AG10803 (cell line): ENCODE measurements at places on chromosomes 7 and 10.

DNA sequence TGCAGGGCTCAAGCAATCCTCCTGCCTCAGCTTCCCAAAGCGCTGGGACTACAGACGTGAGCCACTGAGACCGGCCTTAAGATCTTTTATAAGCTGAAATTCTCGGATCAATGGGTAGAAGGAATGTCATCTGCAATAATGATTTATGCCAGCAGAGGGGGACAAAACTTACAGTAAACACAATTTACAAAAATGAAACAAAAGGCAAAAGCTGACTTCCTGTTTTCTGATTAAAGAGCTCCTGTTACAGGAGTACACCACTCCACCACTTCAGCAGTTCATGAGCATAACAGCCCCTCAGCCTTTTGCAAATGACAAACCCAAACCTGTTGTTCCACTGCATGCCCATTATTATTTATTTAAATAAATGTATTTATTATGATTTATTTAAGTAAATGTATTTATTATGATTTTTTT, 88.5 kb upstream of the ATP6V0A4 start:
- peak; percentile 72 for DNase-seq

- no peak for DNase-seq
These were observed 10.3 kb upstream of the LHFPL3 start for GRCh38 chr7:104317948-104318629.

- DNase-seq = no peak
These were observed 116.9 kb upstream of the PCGF5 start for GRCh38 chr10:91103384-91104192.

DNA sequence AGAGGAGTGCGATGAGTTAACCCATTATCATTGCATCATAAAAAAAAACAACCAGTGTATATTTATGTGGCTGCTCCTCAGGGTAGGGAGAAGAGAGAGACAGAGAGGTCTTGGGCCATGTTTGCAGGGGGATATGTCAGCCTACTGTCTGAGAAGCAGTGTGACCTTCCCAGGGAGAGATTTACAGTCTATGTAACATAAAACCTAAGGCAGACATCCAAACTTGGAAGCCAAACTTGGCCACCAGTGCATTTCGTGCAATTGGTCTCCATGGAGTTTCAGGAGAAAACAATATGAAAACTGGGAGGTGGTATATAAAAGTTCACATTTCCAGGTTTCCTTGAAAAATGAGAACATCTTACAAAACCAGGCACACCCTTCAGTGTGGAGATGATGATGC, 85.9 kb upstream of the CXCL12 start:
- no peak for DNase-seq

GRCh38 chr7:77664715-77665114, 31.5 kb upstream of the RSBN1L start:
- DNase-seq = no peak

DNA sequence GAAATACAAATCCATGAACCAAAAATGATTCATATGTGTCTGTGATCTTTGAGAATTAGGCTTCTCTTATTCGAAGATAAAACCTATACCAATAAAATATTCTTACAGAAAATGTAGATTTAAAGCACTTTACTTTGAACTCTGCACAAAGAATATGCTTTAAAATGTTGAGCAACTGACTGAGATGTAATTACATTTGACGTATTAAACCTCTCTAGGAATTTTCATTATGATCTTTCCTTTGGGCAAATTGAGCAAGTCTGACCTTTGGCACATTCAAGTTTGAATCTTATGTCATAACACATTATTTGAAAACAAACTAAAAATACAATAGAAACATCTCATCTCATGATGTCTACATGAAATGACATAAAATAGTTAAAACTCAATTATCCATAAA, 69.2 kb upstream of the AHR start:
- DNase-seq = no peak

GRCh38 chr7:2460188-2460587, 16.0 kb downstream of the GRIFIN start:
- no peak for DNase-seq

GRCh38 chr10:7040681-7041080, 370.2 kb downstream of the SFMBT2 start:
- no peak for DNase-seq

GRCh38 chr10:26156019-26156418, 60.6 kb upstream of the GAD2 start:
- DNase-seq = no peak

- DNase-seq = no peak
These were observed 4.5 kb downstream of the DEPP1 start for GRCh38 chr10:44974082-44974627.

DNA sequence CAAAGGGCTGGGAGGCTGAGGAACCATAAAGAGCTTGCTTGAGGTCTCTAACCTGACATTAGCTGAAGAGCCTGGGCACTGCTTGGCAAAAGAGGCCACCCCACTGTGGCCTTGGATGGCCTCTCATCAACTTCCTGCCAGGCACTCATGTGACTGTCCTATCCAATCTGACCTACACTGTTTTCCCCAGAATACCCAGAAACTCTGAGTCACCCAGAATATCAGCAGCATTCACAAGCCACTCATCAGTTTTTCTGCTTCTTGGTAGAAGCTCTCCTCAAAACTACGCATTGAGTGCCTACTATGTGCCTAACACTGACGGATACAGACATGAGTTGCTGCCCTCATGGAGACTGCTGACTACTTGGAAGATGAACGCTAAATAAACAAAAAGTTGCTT, 4.1 kb upstream of the NT5C2 start:
- DNase-seq = peak; percentile 76

DNA sequence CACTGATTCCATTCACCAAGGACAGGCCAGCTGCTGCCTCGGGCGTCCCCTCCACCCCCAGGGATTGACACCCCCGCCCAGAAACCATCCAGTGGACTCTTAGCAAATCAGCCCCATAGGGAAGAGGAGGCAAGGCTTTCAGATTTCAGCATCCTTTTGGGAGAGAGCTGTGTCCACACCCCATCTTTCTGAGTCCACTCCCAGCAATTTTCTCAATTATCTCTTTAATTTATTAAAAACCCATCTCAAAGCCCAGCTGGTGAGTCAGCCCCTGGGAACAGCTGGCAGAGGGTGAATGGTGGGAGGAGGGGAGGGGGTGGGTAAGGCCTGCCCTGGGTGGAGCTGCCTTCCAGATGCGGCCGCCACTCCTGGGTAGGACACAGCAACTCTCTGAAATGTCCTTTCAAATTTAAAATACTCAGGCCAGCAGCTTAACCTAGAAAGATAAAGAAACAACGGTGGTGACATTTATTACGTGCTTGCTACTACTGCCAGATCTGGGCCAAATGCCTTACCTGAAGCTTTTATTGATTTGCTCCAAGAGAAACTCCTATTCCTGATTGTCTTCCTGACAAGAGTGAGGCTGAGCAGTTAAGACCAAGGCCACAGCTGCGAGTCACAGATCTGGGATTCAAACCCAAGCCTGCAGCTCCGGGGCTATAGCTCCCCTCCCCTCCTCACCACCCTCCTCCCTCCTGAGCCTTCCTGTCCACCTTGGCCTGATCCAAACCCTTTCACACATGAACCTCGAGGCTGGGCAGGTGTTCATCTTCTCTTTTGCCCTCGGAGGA, 120.4 kb downstream of the RGS10 start:
- peak; percentile 80 for DNase-seq

DNA sequence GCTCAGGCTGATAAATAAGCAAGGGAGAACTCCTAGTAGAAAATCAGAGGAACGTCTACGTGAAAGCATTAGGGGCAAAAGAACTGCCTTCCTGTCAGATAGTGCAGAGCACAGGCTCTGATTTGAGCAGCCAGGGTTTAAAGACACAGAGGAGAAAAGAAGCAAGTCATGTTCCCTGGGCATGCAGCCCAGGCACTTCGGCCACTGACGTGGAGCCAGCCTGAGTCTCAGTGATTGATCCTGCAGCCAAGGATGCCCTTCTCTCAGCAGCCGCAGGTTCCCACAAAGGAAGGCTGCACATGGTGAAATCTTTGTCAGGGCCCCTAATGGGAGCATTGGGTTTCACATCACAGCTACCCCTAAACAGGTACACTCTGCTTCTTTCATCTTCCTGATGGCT, 161.7 kb upstream of the HPS1 start:
- peak; percentile 39 for DNase-seq

DNA sequence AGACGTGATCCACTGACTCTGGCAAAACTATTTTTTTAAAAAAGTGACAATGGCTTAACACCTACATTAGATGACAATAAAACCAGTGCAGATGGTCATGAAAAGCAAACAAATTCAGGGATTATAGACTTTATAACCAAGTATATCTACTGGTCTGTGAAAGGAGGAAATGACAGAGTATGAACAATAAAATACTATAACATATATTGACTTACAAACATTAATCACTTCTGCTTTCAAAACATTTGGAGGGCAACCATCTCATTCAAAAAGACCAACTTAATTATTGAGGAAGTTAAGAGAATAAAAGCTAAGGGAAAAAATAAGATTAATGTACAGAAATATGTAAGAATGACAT, 34.8 kb downstream of the JMJD1C start:
- no peak for DNase-seq

GRCh38 chr10:44913350-44914081, 2.4 kb downstream of the TMEM72 start:
- no peak for DNase-seq

- no peak for DNase-seq
These were observed 113.7 kb downstream of the ARL4A start for GRCh38 chr7:12801107-12801506.

DNA sequence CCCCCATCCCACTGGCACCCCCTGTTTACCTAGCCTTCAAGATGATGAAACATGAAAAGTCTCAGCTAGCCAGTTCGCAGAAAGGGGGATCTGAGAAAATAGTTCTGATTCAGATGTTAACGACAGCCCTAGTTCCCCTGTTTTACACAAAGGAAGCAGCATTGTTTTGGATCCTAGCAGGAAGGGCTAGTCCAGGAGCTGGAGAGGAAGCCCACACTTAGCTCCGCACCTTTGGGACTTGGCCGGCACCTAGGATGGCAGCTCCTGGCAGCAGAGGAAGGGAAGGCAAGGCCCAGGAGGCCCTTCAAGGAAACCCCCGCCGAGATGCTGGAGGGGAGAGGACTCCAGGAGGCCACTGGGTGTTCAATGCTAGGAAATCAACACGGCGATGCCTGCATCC, 29.0 kb upstream of the MGMT start:
- no peak for DNase-seq

DNA sequence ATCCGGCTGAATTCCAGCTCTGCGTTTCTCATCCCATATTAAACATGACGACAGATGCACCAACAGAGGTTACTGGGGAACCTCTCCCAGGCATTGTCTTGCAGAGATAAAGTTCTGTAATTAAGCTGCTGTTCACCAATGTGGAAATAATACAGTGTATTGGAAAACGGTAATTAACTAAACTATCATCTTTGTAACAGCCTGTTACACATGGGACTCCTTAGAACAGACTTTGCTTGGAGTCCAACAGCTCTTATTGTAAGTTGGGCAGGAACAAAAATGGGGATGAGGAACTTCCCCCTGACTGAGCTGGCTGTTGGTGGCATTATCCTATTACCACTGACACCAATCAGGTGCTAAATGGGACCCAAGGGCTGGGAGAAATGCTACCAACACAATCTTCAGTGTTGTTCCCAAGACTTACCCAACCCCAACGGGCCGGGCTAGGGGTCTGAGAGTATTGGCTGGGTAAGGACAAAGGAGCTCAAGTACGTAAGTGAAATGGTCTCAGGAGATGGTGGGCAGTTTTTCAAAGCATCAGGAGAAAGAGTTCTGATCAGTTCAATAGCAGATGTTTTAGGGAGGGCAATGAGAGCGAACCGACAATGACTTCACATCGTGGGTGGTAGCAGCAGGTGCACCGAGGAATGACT, 759.4 kb downstream of the GRID1 start:
- DNase-seq = no peak

DNA sequence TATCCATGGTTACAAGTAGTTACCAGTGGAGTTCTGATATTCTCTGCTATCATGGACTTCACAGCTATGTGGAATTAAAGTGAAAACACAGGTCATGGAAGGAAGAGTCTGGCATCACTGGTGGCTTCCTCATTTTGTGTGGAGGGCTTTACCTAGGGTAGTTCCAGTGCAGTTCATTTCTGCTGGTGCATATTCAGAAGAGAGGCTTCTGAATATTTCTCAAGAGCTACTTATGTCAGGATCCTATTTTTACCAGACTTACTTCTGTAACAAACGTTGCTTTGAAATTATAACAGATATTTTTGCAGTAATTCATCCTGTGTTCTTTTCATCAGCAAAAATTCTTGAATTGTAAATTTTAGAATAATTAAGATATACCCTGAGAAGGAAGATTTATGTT, 236.5 kb upstream of the NPSR1 start:
- DNase-seq = no peak

DNA sequence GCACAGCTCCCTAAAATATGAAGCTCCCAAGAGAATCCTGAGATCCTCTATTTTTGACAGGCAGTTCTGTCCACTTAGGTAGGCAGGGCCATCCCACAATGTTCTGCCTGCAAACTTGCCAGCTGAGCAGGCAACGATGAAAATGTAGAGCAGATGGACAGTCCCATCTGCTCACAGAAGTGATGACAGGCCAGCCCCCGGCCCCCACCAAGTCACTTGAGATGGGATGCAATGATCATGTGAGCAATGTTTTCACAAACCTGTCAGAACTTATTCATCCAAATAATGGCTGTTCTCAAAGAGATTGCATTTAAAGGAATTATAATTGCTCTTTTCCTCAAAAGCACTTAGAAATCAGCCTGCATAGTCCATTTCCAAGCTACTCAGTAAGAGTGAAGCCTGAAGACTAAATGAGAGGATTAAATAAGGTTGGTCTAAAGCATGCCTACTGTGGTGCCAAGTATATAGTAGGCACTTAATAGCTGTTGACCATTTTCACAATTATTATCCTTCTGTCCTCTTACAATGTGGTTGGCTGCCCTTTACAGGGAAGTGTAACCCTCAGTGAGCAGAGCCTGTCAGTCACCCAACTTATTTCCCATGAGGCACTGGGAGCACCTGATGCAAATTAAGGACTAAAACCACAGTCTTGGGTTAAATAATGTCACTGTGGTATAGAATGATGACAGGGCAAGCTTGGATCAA, 301.2 kb downstream of the FGFR2 start:
- DNase-seq = no peak

DNA sequence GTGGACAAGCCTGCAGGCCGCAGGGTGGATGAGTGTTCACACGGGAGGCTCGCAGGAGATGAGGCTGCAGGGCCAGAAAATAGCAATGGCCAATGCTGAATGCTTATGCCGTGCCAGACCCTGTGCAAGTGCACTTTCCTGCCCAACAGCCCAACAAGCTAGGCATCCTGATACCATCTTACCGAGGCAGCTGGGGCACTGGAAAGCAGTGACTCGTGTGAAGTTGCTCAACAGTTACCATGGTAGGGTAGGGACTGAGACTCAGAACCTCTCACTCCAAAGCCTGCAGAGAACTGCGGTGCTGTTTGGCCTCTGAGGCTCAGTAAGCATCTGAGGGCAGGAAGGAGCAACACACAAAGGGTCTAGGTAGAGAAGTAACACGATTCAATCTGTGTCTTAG, 43.7 kb downstream of the JAZF1 start:
- DNase-seq = no peak

- no peak for DNase-seq
These were observed 64.5 kb upstream of the MYL10 start for GRCh38 chr7:101693498-101694091.
